ENCODE measurements at places on chromosomes 7 and 10.

- no peak for DNase-seq
These were observed 57.5 kb downstream of the INSIG1 start for GRCh38 chr7:155355176-155355575.

GRCh38 chr7:81839708-81840369 is 70.0 kb upstream of the HGF start:
- DNase-seq: no peak

DNA sequence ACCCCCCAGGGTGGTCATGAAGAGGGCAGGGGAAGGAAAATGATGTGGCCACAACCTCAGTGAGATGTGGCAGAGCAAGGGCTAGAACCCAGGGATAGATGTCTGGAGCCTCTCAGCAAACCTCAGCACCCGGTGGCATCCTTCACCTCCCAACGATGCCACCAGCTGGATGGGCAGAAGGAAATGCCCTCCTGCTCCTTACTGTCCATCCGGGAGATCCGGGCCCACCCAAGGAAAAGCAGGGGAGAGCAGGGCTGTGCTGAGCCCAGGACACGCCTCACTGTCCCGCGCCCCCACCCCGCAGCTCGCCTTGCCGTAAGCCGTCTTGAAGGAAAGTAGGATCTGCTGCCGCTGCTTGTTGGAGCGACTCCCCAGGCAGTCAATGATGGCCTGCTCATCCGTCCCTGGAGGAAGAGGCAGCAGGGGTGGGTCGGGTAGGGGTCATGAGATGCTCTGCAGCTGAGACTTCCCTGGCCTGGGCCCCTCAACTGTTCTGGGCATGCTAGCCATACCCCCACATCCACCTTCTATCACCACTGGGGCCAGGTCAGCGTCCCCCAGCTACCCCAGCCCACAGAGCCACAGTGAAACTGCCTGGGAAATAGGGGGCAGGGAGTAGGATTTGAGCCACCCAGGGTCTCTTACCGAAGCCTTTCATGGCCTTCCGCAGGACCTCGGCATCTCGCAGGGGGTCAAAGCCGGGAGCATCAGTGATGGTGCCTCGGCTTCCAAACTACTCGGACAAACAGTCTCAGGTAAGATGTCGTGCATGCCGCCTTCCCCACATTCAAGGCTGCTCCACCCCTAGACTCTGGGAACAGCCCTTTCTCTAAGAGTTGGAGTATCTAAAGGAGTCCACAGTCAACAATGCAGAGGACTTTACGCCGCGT is 34.3 kb downstream of the PLAC9 start:
- no peak for DNase-seq

- no peak for DNase-seq
These were observed 353.4 kb downstream of the TNS3 start for GRCh38 chr7:47228386-47229014.

DNA sequence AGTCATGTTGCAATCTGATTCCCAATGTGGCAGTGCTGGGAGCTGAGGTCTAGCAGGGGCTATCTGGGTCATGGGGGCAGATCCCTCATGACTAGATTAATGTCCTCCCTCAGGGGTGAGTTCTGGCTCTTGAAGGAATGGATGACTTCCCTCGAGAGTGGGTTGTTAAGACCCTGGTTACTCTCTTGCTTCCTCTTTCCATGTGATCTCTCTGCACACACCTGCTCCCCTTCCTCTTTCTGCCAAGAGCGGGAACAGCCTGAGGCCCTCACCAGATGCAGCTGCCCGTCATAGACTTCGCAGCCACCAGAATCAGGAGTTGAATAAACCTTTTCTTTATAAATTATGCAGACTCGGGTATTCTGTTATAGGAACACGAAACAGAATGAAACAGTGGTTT is 37.8 kb downstream of the SFMBT2 start:
- no peak for DNase-seq

DNA sequence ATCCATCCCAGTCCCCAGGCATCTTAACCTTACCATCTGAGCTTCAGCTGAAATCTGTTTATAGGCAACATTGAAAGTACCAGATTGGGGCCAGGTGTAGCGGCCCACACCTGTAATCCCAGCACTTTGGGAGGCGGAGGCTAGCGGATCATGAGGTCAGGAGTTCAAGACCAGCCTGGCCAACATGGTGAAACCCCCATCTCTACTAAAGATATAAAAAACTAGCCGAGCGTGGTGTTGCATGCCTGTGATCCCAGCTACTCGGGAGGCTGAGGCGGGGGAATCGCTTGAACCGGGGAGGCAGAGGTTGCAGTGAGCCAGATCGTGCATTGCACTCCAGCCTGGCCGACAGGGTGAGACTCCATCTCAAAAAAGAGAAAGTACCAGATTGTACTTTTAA is 39.0 kb downstream of the CRCP start:
- DNase-seq: no peak

- DNase-seq: peak; percentile 79
These were observed at the start of gene BHLHA15 for GRCh38 chr7:98211221-98211675. Gene BHLHA15, plus strand, starts transcription at chr7:98211439. Its CDS starts 871 bp downstream, at chr7:98212310.

DNA sequence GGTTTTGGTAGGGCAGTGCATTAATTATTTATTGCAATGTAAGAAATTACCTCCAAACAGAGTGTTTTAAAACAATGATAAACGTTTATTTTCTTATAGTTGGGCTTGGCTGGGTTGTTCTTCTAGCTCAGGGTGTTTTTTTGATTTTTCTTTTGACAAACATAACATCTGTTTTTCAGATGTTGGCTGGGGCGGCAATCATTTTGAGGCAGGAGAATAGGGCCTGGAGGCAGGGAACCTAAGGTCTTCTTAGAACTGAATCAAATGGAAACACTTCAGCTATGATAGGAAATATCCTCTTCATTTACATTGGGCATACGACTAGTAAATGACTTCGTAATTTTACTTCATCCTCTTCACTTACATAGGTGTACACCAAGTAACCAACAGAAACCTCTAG is 47.4 kb upstream of the NAMPT start:
- no peak for DNase-seq

- DNase-seq: no peak
These were observed 93.8 kb downstream of the CALD1 start for GRCh38 chr7:134873253-134873652.

GRCh38 chr7:44969701-44970522 is 8.9 kb downstream of the MYO1G start:
- no peak for DNase-seq

DNA sequence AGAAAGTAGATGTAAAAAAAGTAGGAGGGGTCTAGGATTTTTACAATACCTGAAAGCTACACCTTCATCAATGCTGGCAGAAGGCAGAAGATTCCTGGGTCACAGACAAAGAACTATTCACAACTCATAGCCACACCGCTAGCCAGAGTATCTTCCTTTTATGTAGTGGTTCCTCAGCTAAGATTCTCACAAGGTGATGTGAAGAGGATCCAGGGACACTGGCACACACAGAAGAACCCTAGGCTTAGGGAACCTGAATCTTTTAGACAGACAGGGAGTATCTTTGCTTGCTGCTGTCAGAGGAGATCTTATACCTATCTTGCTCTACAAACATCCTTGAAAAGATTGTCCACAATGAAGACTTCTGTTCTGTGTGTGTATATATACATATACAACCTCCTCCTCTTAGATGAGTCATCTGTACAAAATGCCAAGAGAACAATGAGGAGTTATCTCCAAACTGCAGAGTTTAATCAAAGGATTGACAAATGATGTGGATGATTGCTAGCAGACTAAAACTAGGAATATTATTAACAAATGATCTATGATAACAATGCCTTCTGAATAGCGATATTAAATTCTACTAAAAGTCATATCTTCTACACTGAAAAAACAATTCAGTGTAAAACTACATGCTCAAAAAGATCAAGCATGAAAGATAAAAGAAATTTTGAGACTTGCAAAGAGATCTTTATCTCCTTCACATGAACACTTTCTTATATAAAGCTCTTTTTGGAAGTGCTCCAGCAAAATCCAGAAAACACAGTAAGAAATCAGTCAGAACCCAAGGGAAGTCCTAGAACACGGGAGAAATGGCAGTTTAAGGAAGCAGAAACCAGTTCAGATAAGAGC is 409.3 kb downstream of the PARD3 start:
- no peak for DNase-seq

DNA sequence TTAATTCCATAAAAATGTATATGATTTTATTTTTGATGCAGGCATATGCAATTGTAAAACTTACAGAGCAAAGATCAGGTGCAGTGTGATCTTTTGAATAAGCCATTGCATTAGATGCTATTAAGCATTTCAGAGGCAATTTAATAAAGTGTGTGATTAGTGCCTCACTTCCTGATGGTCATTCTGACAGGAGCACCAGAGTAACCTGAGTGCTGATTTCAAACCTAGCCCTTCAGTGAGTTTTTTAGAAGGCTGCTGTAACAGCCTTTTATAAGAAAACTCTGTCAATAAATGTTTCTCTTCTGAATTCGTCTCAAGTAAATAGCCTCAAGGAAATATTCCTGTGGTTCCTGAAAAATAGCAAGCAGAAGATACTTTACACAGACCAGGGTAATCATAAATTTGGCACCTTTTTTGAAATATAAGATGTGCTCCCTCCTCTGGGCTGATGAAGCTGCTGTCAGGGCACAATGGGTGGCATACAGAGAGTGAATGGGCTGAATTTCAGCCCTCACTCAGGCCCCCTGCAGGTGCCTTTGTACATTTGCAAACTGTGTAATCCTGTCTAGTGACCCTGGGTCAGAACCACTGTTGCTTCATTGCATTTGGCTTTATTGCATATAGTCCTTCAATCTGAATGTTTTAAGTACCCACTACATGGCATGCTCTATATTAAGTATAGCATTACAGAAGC is 193.7 kb upstream of the CSTF2T start:
- no peak for DNase-seq

DNA sequence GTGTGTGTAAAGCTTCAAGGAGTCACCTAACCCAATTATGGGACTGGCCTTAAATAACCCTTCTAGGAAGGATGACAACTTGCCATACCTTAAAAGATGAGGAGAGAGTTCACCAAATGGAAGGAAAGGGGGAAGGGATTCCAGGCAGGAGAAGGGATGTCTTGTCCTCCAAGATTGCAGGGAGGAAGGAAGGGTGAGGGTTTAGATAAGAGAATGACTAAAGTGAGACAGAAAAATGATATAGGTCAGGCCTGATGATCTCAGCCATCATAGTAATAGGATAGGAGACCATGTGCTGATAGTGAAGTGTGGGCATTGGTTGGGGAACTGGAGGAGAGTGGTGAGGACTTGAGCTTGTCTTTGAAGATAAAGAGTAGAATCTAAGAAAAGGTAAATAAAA is 7.7 kb upstream of the TMEM26 start:
- no peak for DNase-seq

DNA sequence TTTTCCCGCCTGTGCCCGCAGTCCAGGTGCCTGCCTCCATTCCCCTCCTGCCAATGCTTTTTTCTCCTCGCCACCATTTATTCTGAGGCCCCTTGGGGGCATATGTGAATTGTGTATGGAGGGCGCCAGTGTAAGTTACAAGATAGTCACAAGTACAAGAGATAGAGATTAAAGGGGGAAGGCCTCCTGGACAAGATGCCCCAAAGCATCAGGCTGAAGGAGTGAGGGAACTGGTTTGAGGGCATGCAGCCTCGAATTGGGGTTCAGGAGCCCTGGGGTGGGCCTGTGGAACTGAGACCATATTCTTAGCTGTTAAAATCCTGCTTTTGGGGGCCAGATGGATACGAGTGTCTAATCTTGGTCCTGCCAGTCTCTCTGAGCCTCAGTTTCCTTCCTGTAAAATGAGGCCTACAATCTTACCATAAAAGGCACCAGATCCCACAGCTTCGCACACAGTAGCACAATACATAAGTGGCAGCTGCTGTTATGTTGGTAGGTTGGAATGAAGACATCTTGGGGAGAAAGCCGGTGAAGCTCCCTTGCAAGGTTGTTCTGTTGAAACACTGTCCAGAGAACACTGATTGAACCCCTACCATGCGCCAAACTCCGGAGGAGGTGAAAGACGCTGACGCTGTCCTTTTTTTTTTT is 545 bp upstream of the COMTD1 start:
- no peak for DNase-seq

GRCh38 chr7:1054861-1055450 is 10.6 kb downstream of the GPR146 start:
- no peak for DNase-seq

GRCh38 chr7:91494450-91494849 is 230.2 kb downstream of the FZD1 start:
- DNase-seq: no peak

GRCh38 chr7:137146552-137147337 is 196.8 kb downstream of the PTN start:
- no peak for DNase-seq

GRCh38 chr10:93804200-93804599 is 46.5 kb downstream of the LGI1 start:
- no peak for DNase-seq

DNA sequence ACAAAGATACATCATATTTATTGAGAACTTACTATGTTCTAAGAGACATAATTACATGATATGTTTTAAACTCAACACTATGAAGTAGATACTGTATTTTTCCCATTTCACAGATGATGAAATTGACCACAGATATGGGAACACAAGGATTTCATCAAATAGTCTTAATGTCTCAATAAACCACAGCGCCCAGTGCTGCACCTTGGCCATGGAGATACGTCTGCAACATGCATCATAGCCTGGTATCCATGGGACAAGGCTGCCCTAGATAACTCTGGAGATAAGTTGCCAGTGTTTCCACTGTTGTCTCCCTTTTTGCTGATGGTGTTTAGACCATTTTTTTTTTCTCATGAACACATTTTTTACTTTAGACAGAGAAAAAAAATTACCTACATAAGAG is 97.5 kb downstream of the GNAT3 start:
- DNase-seq: no peak

DNA sequence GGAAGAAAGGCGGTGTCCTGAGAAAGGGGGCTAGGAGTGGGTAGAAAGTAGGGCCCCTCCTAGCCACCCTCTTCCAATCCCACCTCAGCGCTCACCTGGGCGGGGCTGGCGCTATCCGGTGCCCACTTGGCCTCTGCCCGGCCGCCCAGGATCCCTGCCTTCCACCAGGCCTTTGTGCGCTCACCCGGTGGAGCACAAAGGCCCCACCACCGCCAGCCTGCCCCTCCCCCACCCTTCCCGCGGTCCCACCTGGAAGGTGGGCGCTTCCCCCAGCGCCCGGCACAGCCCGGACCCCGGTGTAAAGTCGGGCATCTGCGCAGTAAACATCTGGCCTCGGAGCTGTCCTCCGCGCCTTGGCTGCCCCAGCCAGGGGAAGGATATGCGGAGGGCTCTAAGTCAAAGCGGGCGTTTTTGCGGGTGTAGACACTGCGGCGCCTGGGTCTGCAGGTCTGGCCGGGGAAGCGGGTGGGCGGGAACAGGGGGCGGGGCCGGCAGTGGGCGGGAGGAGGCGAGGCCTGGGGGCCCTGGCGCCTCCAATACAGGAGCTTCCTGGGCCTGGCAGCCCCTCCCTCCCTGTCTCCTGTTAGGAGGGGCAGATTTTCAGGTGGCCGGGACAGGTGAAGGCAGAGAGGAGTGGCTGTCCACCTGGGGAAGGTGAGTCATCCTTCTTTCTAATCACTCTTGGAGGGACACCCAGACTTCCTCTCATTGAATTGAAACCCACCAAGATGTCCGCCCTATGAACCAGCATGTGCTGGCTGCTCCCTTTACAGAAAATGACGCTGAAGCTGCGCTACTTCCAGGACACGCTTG is 49.3 kb downstream of the PNLIPRP2 start:
- DNase-seq: no peak
